ENCODE measurements at places on chromosomes 7 and 10.

- no peak for DNase-seq
Observed at GRCh38 chr10:110649347-110650264, 5.5 kb downstream of the RBM20 start.

GRCh38 chr10:122178655-122179054 lies 92.4 kb upstream of the BTBD16 start:
- no peak for DNase-seq

- no peak for DNase-seq
Observed at GRCh38 chr10:101047961-101048892, 13.6 kb upstream of the KAZALD1 start.

GRCh38 chr10:100709146-100710082 lies 36.0 kb upstream of the PAX2 start:
- DNase-seq = no peak

DNA sequence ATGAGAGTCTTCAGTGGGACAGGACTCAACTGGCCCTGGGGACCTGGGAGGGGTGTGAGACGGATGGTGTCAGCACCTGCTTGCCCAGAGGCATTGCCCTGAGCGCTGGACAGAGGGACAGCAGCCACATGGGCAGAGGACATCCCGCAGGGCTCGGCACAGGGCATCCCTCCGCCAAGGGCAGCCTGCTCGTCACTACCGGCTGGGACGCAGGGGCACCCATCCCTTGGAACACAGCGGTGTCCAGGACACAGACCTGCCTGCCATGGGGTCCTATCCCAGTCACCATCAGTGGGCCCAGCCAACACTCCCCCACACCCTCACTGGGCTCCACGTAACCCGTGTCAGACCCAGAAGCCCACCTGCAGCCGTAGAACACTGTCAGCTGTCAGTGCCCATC lies 109.3 kb downstream of the LARP4B start:
- DNase-seq = no peak

GRCh38 chr7:94584113-94584512 lies 71.8 kb downstream of the SGCE start:
- no peak for DNase-seq

DNA sequence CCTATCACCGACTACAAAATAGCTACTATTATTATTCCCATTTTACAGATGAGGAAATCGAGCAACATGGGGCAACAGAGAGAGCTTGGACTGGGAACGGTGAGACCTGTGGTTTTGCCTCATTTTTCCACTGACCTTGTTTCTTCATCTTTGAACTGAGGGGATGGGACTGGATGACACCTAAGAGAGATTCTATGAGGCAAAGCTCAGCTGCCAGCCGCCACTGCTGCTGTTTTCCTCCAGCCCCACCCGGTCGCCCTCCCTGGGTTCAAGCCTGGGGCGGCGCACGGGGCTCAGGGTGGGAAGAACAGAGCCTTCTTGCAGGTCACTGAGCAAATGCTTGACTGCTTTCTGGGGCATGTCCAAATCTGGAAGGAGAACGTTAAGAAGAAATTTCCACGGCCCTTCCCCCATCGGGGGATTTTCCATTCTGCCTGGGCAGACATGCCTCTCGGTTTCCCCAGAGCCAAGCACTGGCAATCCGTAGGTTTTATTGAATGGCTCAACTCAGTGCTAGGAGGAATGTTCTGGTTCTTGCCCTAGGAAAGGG lies 12.3 kb downstream of the DDIT4 start:
- DNase-seq = no peak

GRCh38 chr7:117308891-117309290 lies 14.0 kb downstream of the WNT2 start:
- no peak for DNase-seq

DNA sequence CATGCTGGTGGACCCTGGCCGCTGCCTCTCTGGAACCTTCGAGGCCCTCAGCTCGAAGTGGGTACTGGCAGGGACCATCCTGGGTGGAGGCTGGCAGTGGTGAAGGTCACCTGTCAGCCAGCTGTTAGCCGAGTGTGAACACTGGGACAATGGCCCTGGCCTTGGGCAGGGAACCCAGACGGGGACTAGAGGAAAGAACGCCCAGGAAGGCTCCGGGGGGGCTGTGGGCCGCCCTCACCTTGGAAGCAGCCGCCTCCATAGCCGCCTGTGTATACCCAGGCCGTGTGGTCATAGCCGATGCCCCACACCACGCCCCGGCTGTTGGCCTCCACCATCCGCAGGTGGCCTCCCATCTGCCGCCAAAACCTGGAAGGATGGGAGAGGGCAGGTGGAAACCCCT lies 17.6 kb downstream of the BHLHA15 start:
- DNase-seq = no peak

GRCh38 chr10:75612904-75613684 lies 181.7 kb downstream of the LRMDA start:
- no peak for DNase-seq

DNA sequence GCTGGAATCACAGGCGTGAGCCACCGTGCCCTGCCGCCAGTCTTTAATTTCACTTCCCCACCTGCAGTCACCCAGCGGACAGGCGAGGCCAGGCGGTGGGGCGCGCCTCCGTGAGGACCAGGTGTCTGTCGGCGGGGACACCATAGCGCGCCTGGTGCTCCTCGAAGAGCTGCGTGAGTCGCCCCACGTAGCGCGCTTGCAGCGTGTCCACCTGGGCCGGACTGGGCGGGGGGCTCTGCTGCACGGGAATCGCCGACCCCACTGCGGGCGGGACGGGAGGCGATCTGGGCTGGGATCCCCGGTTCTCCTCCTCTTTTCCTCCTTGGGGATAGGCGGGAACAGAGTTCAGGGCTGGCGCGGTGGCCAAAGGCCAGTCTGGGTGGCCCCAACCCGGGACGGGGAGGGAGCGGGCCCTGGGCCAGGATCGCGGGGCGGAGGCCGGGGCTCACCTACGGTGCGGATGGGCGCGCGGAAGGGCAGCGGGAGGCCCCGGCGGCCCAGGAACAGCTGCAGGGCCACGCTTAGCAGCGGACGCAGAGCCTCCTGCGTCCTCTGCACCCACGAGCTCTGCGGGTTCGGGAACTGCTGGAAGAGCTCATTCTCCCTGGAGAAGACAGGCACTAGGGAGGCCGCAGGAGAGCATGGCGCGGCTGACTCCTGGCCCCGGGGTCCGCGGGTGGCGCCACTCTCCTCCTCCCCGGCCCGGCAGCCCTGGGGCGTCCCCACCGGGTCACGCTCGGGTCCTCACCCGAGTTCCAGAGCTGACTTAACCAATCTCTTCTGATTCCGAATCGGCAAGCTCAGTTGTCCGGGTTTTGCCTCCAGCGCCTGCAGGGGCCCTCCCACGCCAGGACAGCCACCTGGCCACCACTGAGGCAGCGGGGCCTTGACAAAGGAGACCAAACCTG lies 1.1 kb upstream of the MOGAT3 start:
- no peak for DNase-seq

- no peak for DNase-seq
Observed at GRCh38 chr10:132064771-132065437, 842 bp upstream of the JAKMIP3 start.

DNA sequence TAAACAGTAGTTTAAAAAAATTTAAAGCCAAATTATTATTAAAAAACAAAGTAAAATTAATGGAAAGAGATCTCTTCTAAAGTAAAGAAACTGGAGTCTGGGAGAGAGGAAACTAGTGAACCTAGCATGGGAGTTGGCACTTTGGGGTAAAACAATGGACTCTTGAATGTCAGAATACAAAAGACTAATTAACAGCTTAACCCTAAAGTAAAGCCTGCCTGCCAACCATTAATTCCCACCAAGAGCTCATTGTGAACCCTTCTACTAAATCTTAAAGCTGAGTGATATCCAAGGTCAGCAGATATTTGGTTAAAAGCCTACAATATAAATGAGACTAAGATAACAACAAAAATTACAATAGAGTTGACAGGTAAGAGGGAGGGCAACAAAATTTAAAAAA lies 36.5 kb downstream of the KMT2C start:
- no peak for DNase-seq

DNA sequence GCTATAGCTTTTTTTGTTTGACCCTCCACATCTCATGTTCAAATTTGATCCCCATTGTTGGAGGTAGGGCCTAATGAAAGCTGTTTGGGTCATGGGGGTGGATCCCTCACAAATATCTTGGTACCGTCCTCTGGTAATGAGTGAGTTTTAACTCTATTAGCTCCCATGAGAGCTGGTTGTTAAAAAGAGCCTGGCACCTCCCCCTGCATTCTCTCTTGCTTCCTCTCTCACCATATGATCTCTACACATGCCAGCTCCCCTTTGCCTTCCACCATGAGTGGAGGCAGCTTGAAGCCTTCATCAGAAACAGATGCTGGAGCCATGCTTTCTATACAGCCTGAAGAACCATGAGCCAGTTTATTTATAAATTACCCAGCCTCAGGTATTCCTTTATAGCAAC lies 43.0 kb upstream of the IMMP2L start:
- no peak for DNase-seq

GRCh38 chr7:30950197-30950596 lies 13.6 kb upstream of the GHRHR start:
- DNase-seq = no peak

- DNase-seq = no peak
Observed at GRCh38 chr10:8189458-8189857, 135.0 kb downstream of the GATA3 start.

GRCh38 chr10:103246324-103246723 lies 637 bp downstream of the RPEL1 start:
- no peak for DNase-seq

DNA sequence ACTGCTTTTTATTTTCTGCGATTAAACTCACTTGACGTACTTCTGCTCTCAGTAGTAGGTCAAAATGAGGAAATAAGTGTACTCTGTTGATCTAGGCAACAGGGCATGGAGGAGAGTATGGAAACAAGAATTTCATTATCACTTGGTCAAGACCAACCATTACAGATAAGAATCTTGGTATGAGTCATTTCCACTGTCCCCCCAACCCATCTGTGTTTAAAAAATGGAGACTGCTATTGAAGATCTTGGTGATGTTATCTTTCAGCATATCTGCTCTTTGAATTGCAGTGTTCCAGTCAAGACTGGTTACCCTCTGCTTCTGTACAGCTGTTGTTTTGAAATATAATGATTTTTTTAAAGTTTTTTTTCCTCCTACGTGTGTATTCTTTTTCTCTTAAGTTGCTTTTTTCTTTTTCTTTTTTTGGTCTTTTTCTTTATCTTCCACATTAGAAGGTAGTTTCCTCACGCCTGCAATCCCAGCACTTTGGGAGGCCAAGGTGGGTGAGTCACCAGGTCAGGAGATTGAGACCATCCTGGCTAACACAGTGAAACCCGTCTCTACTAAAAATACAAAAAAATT lies 11.7 kb downstream of the STAM start:
- DNase-seq = no peak

Data from activated naive CD4-positive, alpha-beta T cell (primary cell).